ENCODE measurements at places on chromosomes 16 and 17.

DNA sequence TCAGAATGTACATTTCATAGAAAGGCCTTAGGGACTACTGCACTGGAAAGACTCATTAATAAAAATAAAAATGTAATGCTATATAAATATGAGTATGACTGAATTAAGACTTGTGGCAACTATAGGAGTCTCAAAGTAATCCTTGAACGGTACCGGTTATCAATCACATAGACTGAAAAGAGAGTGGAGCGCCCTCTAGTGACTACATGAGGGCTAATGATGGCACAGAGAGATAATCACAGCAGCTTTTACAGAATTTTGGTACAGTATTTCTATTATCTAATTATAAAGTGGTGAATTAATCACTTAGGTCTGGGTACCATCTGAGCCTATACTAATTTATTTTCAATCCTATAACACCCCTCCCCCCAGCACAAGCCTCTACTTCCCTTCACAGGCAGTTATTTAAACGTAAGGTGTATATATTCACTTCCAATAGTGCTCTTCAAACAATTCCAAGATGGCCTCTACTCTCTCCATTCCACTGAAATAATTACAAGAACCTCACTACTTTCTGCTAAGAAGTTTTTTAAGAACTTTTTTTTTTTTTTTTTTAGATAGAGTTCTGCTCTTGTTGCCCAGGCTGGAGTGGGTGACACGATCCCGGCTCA, 40.7 kb upstream of the ANKFY1 start:
- peak; percentile 39 for DNase-seq

GRCh38 chr16:51710905-51711563, 560.0 kb upstream of the SALL1 start:
- DNase-seq = no peak

DNA sequence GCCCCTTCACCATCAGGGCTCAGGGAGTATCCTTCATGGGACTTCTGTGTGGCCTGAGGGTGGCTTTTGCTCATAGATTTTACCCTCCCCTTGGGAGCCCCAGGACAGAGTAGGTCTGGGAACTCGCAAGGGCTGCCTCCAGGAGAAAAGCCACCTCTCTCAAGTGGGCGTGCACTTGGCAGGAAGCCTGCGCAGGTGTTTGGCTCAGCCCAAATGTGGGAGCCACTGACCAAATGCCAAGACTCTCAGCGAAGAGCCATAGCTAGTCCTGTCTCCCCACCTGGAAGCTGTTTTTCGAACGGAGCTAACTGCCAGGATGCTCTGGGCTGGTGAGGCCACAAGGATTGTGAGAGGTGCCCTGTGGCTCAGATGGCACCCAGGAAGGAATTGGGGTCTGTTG, 2.0 kb upstream of the HSD17B2 start:
- no peak for DNase-seq

DNA sequence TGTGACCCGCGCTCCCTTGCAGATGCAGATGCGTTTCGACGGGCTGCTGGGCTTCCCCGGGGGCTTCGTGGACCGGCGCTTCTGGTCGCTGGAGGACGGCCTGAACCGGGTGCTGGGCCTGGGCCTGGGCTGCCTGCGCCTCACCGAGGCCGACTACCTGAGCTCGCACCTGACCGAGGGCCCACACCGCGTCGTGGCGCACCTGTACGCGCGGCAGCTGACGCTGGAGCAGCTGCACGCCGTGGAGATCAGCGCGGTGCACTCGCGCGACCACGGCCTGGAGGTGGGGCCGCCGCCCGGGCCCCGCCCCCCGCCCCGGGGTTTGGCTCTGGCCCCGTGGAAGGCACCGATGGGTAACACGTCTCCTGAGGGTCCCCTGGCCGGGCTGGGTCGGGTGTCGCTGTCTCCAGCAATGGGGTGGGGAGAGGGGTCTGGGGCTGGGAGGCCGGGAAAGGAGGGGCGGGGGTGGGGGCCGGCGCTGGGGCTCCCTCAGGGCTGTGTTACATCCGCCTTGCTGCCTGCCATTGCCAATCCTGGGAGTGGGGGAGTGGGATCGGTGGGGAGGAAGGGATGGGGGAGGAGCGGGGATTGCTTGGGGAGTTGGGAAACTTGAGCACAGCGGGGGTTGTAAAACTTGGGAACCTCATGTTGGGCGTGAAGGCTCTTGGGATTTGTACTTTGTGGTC, 737 bp downstream of the NUDT16L1 start:
- peak; percentile 32 for DNase-seq

DNA sequence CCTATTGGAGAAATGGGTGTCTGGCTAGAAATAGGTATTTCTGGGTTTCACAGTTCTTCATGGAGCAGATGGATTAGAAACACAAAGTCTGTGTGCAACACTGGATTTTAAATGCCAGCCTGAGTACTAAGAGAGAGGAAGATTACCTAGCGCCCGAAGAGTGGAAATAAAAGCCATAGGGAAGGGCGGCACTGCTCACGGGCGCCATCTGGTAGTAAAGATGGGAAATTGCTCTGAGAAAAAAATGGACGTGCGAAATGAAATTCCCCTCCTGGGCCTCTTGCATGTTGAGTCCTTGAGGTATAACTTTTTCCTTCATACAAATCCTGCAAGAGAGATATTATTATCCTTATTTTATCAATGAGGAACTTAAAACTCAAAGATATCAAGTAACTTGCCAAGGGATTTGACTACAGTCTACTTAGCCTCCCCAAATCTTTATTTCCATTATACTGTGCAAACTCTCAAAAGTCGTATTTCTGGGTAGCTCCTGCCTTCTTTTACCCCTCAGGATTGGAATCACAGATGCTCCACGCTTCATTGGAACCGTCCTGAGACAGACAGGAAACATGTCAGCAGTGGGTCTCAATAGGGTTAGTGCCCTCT, 72.8 kb downstream of the MMD start:
- peak; percentile 17 for DNase-seq

- no peak for DNase-seq
These were observed 26.8 kb upstream of the PRKCA start for GRCh38 chr17:66275651-66276050.

DNA sequence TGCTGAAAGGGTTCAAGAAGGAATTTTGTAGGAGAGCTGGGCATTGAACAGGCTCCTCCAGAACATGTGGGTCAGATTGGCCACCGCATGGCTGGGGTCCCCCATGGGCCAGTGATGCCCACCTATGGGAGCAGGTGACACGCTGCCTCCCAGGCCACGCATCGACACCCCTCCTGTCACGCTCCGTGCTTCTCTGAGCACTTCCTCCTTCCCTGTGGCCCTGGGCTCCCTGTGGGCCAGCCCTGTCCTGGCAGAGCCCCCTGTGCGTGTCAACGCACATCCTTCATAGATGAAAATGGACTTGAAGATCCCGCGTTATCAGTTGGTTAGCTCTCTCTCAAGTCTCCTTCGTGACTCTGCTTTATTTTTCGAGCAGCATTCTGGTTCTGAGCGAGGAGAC, 160.3 kb downstream of the RPTOR start:
- DNase-seq = no peak

- no peak for DNase-seq
These were observed 217.6 kb upstream of the CPHXL start for GRCh38 chr16:75943705-75944514.

- DNase-seq = no peak
These were observed 28.9 kb upstream of the ETV4 start for GRCh38 chr17:43574896-43575525.

- DNase-seq = no peak
These were observed 46.4 kb downstream of the NKD1 start for GRCh38 chr16:50594308-50595260.

GRCh38 chr17:82297280-82297713, 20.1 kb downstream of the CD7 start:
- peak; percentile 90 for DNase-seq

GRCh38 chr17:15657868-15658267, 26.2 kb downstream of the TRIM16 start:
- DNase-seq = no peak

DNA sequence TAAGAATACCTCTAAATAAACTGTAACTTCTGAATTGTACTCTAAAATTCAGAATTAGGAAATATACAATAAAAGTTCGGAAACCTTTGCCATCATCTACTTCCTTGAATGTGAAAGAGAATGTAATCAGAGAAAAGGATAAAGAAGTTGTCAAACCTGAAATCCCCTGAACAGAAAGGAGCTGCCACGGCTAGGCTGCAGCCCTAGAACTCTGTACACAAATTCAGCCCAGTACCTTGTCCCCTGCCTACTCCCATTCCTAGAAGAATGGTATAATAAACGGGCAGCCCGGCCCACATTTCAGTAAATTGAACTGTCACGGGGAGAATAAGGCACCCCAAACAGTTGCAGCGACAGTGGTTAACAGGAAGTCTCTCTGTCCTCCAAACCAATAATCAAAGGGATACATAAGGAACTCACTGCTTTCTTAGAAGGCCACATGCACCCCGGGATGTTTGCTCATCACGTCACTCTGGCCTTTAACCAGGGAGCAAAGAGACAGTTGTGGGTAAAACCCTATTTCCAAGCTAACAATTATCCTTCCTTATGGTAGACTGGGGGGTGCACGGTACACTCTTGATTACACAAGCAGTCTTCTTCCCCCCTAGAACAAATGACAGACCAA, 24.3 kb upstream of the RFFL start:
- no peak for DNase-seq

DNA sequence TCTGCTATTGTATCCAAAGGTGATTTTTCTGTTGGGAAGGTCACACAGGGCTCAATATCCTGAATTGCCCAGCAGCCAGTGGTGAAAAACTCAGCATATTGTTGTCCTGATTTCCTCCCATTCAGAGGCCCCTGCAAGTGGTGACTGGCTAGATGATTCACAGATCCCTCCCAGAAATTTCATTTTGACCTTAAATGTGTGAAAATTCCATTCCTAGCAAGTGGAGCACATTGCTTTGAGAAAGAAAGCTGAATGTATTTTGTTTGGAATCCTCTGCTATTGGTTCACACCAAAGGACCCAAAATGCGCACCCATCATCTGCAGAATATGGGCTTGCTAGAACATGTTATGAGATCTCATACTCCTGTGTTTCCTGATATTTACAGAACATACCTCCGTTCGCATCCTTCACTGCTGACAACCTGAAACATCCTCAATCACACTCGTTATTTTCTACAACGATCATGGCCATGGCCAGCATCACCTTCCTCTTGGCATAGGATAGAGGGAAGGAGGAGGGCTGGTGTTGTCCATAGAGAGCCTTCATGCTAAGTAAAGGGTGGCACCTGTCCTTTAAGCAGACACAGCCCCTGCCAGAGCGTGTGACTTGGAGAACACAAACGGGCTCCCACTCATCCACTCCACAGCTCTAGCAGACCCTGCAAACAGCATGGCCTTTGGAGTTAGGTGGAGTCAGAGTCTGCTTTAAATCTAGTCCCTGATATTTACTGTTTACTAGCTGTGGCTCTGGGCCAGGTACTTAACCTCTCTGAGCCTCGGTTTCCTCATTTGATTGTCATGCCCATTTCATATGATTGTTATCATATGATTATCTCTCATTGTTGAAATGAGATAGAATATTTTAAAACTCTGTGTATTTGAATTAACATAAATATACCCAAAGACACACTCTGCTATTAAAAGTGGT, 30.4 kb upstream of the NFAT5 start:
- DNase-seq = no peak

DNA sequence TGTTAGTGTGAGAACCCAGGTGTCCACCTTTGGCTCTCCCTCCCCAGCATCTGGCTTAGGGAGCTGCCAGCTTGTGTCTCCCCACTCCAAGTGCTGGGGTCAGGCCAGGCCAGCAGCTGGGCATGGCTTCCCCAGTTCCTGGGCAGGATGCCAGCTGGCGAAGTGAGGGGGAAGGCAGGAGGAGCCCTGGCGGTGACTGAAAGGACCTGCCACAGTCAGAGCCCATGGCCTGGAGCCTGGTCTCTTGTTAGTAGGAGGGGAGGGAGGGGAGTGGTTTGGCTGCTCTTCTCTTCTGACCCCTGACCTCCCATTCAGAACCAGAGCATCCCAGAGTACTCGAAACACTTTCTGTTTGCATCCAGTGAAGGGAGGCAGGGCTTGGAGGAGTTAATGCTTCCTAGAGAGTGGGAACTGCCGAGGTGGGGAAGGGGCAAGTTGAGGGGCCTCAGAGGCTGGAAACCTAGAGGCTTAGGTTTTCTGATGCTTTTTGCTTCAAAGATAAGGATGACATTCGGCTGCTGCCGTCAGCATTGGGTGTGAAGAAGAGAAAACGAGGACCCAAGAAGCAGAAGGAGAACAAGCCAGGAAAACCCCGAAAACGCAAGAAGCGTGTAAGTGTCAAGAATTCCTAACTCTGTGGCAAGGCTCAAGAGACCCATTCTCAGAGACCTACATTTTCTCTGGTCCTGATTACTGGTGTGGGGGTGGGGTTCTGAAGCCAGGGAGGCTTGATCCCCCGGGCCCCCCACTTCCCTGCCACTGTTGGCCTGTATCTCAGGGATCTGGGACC, 772 bp downstream of the CHD3 start:
- no peak for DNase-seq

DNA sequence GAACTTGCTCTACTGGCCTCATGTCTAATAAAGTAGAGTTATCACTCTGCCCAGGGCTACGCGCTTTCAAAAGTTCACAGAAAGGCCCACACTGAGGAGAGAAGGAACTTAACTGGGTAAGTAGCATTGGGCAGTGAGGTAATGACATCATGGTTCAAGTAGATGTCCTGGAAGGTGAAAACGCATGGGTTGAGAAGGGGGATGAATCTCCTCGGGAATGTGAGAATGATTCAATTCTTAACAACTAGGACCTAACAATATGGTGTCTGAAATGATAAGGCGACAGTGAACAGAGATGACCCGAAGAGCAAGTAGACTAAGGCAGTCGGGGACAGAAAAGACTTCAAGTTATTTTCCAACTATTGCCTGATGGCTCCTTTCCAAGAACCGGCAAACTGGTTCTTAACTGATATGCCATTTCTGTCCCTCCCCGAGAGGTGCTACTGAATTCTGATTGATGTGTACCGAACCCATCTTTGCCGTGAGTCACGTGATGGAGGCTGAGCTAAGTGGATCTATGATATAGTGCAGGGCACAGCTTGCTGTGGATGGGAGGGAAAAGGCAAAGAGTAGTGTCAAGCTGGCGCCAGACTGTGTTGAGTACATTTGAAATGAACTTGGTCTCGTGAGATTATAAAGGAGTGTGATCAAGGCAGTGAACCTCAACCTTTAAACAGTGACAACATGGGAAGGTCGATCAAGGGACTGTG, 44.1 kb downstream of the MARCHF10 start:
- no peak for DNase-seq

- no peak for DNase-seq
These were observed 166.2 kb upstream of the KCNJ16 start for GRCh38 chr17:69908626-69909368.

- no peak for DNase-seq
These were observed 148.7 kb upstream of the SDK2 start for GRCh38 chr17:73792994-73793393.

GRCh38 chr17:46771561-46772474, 46.7 kb downstream of the WNT3 start:
- DNase-seq = no peak

GRCh38 chr16:8675183-8676159, 1.1 kb downstream of the ABAT start:
- peak; percentile 30 for DNase-seq

DNA sequence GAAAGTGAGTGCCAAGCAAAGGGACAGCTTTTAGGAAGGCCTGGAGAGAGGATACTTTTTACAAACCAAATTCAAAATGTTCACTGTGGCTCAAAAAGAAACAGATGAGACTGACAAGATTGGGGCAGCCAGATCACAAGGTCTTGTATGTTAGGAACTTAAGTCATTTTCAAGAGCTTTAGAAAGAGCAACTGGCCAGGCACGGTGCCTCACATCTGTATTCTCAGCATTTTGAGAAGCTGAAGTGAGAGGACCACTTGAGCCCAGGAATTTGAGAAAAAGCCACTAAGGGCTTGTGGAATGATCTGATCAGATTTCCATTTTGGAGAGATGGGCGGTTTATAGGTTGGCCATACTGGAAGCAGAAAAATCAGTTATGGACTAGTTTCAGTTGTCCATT, 17.2 kb downstream of the SPAG9 start:
- no peak for DNase-seq

GRCh38 chr16:30151091-30151490, 28.1 kb upstream of the MAPK3 start:
- no peak for DNase-seq

All from stimulated activated CD4-positive, alpha-beta T cell treated with anti-CD3 and anti-CD28 coated beads, Interleukin-1b, Interleukin-23, amount 100 ng/mL, for 24 hours (primary cell).